ENCODE measurements at places on chromosomes 16 and 17. TPM values are rescaled to one million over a fixed set of nuclear protein-coding genes. Genes with fewer than 3 reads are reported as not detected.

FAM20A gene
- total RNA-seq: 60.0 TPM

- no peak overlapping the region for H3K4me3 ChIP-seq
- H3K27me3 ChIP-seq: no peaks in the 10 kb centered on the region
- no peaks in the 10 kb centered on the region for H3K4me1 ChIP-seq
Measured at GRCh38 chr16:75550211-75550662, 5.8 kb downstream of the TMEM231 start.

DNA sequence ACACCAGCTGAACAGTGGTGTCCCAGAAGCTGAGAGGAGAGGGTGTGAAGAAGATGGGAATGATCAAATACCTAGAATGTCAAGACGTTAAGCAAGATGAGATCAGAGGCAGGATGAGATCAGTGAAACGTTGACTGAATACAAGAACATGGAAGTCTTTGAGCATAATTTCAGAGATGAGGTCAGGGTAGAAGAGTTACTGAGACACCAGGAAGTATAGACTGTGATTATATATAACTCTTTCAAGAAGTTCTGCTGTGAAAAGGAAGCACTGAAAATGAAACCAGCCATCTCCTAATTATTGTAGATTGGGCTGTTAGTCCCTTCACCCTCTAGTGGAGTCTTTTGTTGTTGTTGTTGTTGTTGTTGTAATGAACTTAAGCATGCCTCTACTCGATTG lies 9.1 kb downstream of the SHCBP1 start:
- DNase-seq: no peak
- no peaks in the 10 kb centered on the region for H3K4me1 ChIP-seq
- H3K27ac ChIP-seq: no peak overlapping the region
- H3K4me3 ChIP-seq: no peak overlapping the region
- no peaks in the 10 kb centered on the region for H3K27me3 ChIP-seq

MRPL12 gene
- total RNA-seq: 21.8 TPM

CALB2 gene
- 0.64 TPM for total RNA-seq

Measured in ascending aorta (tissue), 2 donors.